Activated naive CD8-positive, alpha-beta T cell treated with anti-CD3 and anti-CD28 coated beads, Interleukin-2, amount 10 ng/mL, durations not matched to agents 7 days and 5 days (primary cell): ENCODE measurements at places on chromosomes 3 and 15. TPM values are rescaled to one million over a fixed set of nuclear protein-coding genes. Genes with fewer than 3 reads are reported as not detected.

DNA sequence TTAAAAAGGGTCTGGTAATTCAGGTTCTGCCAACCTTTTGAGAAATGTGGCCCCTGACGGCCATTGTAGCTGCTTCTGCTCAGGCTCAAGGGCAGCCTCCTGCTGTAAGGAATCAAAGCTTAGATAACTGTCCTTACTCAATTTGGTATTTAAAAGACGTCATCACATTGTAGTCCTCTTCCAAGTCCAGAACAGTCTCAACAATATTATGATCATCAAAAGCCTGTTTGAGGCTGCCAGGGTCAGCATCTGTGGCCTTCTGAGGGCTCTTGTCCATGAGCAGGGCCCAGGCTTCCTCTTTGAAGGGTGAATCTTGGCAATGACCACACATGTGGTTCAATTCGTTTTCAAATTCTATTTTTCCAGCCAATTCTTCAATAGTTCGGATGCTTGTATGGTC lies 6.0 kb downstream of the C3orf62 start:
- DNase-seq: no peak

- DNase-seq: peak; percentile 25
Observed at GRCh38 chr3:38021196-38021595, 8.2 kb downstream of the PLCD1 start.

DNA sequence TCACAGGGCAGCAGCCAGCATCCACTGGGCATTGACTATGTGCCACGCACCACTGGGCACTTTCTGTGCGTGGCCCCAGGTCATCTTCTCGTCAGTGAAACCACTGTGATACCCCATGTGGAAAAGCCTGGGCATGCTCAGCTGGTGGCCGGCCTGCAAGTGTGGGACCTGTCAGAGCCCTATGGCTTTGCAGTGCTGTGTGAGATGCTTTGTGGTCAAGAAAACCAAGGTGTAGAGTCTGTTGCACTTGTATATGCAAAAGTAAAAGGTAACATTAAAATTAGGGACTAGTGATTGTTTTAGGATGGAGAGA lies 69.5 kb downstream of the PGPEP1L start:
- DNase-seq: no peak

DNA sequence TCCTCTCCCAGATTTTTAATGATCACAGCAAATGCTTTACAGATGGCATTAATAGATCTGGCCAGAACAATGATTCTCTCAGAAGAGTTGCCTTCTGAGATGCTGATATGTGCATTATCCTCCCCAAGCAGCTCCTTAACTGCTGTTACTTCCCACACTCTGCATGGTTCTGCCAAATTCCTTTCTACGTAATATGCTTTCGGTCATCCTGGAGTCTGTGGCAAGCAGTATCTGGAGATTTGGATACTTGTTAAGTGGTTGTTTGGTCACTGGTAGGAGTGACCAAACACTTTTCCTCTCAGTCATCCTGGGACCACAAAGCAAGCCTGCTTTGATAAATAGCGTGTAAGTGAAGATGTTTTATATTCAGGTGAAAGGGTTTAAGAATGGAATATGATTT lies 71.1 kb upstream of the CCNL1 start:
- DNase-seq: no peak

DNA sequence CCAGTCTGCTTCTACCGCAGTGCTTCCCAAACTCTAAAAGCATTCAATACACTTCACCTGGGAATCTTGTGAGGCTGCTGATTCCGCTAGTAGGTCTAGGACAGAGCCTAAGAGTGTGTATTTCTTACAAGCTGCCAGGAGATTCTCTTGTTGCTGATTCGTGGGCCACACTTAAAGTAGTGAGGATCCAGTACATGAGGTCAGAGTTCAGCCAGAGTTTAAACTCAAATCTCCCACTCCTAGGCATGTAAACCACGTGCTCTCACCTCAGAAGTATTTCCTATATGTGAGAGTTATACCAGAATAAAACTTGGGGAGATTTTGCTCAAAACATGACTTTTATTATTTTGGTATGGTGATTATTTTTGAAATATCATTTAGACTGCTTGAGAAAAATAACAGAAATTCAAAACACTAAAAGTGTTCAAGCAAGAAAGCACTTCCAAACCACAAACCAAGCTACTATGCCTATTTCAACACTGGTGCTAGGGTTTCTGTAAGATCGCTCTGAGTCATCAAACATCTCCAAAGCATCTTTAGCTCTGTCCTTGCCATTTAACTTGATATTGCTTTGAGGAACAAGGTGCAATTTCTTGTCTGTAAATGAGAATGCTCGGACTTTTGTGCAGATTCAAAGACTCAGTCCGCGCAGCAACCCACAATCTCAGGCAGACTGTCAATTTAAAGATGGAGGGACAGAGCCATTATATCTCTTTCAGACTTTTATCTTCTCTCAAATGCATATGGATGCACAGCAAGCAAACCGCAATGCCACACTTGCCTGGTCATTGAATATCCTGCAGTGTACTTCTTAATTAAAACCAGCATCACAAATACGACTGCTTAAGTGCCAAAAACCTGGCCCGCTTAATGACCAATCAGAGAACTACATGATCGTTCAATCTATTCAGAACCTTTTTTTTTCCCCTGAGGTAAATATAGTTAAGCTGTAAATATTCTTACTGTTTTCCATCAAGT lies 59.8 kb downstream of the AGTR1 start:
- no peak for DNase-seq

DNA sequence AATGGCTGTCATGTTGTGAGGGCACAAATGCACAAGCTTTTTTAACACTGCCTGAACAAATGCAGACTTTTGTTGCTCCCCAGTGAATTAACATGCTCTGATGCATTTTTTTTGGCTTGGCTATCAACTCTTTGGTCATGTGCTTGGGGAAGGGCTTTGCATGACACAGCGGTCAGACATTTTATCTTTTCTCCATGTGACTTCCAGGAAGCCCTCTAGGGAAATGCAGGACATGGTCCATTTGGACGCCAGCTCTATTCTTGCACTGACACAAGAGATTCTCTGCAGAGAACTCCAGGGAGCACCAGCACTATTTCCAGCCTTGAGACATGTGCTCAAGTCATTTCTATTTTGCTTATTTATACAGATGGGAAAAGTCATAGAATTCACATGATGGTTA lies 46.2 kb downstream of the NEK11 start:
- DNase-seq: no peak

GRCh38 chr3:114899186-114899931 lies 247.7 kb downstream of the ZBTB20 start:
- no peak for DNase-seq

DNA sequence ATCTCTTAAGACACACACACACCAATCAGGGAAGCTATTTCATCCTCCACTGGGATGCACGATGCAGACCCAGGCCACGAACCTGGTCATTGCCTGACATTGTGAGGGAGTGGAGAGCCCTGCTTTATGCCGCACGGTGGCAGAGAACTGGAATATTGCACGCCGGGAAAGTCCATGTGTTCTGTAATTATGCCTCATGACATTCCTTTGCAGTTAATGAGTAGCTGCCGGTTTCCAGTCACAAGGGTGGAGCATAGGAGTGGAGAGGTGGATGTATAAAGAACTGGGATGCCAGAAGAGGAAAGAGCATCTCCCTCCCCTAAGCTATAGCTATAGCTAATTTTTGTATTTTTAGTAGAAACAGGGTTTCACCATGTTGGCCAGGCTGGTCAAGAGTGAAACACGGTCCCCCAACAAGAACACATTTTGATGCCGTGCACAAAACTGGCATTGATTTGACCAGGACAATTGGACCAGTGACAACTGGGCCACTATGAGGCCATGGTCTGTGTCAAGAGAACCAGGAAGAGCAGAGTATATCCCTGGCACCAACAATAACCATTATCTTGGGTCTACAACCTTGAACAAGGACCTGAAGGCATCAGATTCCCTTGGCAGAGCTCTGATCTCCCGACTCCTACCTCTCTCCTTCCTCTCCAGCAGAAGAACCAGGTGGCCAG lies 51.4 kb downstream of the SH3BP5 start:
- DNase-seq: no peak

AGBL1 gene
- total RNA-seq: not detected

- DNase-seq: no peak
Observed at GRCh38 chr3:32632533-32633265, 52.3 kb upstream of the CNOT10 start.

- DNase-seq: no peak
Observed at GRCh38 chr3:148439254-148439822, 258.4 kb upstream of the AGTR1 start.

GRCh38 chr3:21484828-21485144 lies 266.2 kb downstream of the ZNF385D start:
- no peak for DNase-seq

- peak; percentile 56 for DNase-seq
Observed at GRCh38 chr3:126134219-126134975, 46.0 kb downstream of the ALDH1L1 start.

SLC51A gene
- not detected for total RNA-seq

- DNase-seq: no peak
Observed at GRCh38 chr3:150225986-150226385, 182.1 kb upstream of the TSC22D2 start.

DNA sequence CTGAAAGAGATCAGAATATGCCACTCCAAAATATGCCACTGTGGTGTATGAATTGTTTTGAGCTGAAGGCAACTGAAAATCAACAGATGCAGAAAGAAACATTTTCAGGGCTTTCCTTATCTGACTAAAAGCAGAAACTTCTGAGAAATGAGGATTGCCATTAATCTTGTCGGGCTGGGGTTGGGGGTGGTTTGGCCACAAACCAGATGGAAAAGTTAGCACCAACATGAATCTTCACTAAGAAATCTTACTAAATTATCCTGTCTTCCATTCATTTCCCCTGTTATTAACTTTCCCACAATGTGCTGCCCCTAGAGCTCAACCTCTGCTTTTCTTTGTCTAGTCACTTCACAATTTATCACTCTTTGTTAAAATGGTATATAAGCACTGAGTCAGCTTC lies 229.9 kb upstream of the GADL1 start:
- DNase-seq: no peak

GRCh38 chr15:92561754-92562153 lies 93.8 kb downstream of the FAM174B start:
- no peak for DNase-seq

GRCh38 chr15:96020133-96020532 lies 310.4 kb upstream of the NR2F2 start:
- DNase-seq: no peak

DNA sequence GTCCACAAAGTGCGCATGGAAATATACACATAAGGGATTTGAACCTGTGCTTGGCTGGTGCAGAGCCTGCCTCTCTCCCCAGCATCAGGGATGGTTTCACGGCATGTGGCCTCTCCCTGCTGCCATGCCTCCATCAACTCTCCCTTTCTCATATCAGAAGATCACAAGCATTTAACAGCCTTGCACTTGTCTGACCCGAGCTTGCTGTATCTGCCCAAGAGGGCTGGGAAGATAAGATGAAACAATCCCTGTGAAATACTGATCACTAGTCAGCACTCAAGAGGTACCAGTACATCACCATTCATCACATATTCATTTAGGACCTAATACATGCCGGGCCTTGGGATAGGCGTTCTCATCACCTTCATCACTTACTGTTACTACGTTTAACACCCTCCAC lies 107.6 kb upstream of the ARHGEF3 start:
- DNase-seq: no peak

DNA sequence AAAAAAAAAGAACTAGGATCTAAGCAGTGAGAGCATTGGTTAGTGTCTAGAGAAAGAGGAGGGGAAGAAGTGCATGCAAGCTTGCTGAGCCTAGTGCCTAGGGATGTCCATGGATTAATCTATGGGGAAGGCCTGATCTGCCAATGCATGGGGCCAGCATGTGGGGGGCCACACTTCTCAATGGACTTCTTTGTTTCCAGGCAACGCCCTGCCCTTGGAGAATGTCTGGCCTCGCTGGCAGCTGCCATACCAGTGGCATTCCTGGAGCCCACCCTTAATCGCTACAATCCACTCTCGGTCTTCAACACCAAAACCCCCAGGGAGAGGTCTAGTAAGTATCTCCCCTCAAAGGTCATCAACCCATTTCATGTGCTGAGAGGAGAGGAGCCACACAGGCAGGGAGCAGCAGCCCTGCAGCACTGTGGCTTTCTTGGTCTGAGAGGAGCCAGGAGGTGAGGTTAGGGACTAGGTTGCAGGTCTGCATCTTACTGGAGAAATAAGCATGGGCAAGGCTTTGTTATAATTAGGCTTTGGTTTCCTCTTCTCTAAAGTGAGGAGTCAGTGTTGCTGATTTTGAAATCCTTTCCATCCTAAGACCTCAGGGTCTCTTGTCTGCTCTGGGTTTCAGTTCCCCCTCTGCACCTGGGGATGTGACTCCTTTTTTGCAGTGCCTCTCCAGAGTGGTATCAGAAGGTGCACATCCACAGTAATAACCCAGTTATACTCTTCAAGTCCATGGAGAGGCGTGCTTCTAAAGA lies 188.1 kb upstream of the CHRM5 start:
- no peak for DNase-seq

NPAP1 gene
- total RNA-seq: not detected

- no peak for DNase-seq
Observed at GRCh38 chr3:7709376-7710082, 792.1 kb upstream of the LMCD1 start.

ESYT3 gene
- total RNA-seq: 0.26 TPM
